Bronchial epithelial cell (primary cell): ENCODE measurements at places on chromosomes 3 and 15. TPM values are rescaled to one million over a fixed set of nuclear protein-coding genes. Genes with fewer than 3 reads are reported as not detected.

DNA sequence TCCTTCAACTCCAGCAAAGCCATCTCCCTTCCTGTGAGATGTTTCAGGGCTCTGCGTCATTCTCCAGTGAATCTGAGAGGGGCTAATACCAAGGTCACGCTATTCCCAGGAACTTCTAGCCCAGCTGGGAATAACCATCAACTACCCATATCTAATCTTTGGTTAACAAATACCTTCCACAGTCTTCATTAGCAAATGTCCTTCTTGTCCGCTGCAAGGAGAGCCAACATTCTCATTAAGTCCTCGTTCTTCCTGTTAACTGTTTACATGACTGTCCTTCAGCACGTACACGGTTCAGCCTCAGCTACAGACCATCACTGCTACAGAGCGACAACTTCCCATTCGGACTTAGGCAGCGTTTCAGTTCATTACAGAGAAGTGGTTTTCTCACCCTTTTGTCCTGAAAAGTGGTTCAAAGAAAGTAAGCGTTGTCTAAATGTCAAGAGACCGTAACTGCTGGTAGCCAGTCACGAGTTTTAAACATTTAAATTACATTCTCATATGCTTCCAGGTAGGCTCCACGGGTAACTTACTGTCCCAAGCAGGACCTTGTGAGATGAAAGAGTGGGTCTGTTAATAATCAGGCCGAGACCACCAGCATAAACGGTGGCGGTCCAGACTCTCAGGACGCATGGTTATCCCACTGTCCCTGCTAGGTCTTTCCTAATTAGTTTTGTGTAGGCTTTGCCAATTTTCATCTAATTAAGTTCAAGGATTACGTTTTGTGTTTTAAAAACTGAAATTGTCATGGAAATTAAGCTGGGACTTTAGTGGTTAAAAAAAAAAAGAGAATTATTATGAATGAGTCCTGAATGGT, 63.8 kb downstream of the CHSY1 start:
- DNase-seq, result no peak

DNA sequence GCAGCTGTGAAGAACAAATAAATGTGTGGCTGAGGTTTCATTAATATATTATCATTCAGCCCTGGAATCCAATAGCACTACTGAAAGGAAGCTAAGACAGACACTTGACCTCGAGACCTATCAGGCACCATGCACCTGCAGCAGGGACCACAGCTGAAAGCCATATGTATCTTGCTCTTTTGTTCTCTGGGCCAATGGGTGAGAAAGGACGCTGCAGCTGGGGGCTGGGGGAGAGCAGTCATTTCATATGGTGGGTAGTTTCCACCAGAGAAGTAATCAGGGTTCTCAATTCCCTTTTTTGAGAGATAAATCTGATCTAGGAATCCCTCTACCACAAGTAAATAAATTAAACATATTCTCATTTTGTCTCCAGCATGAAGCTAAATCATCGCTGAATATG, 225.6 kb upstream of the STRIT1 start:
- no peak for DNase-seq

- DNase-seq, result no peak
These were observed 341.0 kb upstream of the UBE2E2 start for GRCh38 chr3:22862111-22862510.

Gene RTP1
- total RNA-seq, result not detected in 2 replicates

Gene CLRN1
- not detected in 2 replicates for total RNA-seq
